ENCODE measurements at places on chromosomes 7 and 10.

DNA sequence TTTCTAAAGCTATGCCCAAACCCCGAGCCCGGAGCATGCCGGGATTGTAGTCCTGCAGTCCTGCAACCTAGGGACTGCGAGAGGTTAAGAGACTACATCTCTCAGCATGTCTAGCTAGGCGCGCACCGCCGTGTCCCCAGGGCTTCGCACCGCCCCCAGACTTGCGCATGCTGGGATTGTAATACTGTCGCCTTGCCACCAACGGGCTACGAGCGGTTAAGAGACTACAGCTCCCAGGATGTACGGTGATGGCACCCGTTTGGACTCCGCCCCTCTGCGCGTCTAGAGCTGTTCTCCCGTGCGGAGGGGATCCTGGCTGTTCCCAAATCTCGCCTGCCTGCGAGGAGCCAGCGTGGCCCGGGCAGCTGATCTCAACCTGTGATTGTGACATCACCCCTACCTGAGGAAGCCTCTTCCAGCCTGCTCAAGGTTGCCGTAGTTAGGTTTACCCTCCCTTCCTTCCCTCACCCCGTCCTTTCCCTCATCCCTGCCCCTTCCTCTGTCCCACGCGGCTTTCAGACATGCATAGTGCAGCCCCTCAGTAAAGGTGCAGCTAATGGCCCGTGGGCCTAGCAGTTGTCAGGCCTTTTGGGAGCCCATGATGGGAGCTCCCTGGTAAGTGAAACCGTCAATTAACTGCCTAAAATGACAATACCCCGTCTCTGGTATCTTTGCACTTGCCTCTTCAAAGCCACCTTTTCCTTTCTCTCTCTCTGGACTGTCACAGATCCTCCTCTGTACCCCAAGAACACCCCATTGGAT lies 6.3 kb upstream of the ZNF736 start:
- DNase-seq, result peak; percentile 86

DNA sequence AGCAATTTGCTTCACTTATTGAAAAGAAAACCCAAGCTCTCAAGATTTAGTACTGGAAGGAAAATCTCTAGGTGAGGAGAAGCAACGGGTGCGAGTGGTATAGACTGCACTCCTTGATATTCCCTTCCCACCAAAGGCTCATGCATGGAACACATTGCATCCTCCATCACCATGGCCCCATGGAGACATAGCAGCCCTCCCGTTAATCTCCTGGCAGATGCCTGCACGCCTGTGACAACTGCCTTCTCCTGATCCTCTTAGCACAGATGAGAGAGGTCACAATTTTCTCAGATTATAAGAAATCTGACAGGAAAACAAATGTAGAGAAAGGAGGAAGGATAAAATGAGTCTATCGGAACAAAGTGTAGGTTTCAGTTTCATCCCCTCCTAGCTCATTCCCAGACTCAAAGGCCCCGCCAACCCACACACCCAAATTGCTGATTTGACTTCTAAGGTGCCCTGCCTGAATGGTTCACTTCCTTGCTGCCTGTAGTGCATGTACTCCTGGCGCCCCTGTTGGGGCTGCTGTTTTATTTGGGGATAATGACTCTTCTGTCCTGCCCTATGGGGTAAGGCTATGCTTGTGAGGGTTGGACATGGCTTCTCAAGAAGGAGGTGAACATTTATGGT lies 50.0 kb downstream of the PLXNA4 start:
- DNase-seq, result no peak

GRCh38 chr10:86706401-86706841 lies 38.1 kb downstream of the LDB3 start:
- no peak for DNase-seq

DNA sequence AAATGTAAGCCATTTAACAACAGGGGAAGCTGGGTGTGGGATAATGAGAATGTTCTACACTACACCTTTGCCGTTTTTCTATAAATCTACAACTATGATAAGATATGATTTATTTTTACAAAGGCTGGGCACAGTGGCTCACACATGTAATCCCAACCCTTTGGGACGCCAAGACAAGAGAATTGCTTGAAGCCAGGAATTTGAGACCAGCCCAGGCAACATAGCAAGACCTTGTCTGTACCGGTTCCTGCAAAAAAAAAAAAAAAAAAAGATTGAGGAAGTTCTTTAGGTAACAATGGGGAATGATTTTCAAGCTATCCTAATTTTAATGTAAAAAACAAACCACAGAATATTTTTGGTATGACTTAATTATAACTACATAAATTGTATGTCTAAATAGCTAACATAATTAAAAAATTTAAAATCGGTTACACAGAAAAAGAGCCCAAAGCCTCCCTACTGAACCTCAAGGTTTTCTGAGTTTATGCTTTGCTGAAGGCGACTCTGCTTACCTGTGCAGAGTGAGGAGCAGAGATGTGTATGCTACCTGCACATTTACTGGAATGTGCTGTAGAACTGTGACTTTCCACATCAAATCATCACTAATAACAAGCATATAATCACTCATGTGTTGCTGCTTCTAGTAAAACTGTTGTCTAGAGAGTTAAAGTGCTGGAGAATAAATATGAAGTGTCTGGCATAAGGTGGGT lies 163.4 kb downstream of the ATE1 start:
- no peak for DNase-seq

- DNase-seq, result no peak
These were observed 15.3 kb upstream of the EEPD1 start for GRCh38 chr7:36137754-36138153.

- DNase-seq, result peak; percentile 90
These were observed at the start of gene DEPP1 for GRCh38 chr10:44978570-44979280. TSS of gene DEPP1 (minus strand) at chr10:44978809. CDS start at chr10:44978030, 779 bp downstream.

GRCh38 chr7:137007001-137007694 lies 138.7 kb downstream of the CHRM2 start:
- no peak for DNase-seq

- DNase-seq, result no peak
These were observed 2.2 kb upstream of the ATP6V1F start for GRCh38 chr7:128860158-128861073.

- no peak for DNase-seq
These were observed 253.5 kb downstream of the BAMBI start for GRCh38 chr10:28930514-28931495.

- no peak for DNase-seq
These were observed 533.8 kb downstream of the GALNT17 start for GRCh38 chr7:71665716-71666115.

DNA sequence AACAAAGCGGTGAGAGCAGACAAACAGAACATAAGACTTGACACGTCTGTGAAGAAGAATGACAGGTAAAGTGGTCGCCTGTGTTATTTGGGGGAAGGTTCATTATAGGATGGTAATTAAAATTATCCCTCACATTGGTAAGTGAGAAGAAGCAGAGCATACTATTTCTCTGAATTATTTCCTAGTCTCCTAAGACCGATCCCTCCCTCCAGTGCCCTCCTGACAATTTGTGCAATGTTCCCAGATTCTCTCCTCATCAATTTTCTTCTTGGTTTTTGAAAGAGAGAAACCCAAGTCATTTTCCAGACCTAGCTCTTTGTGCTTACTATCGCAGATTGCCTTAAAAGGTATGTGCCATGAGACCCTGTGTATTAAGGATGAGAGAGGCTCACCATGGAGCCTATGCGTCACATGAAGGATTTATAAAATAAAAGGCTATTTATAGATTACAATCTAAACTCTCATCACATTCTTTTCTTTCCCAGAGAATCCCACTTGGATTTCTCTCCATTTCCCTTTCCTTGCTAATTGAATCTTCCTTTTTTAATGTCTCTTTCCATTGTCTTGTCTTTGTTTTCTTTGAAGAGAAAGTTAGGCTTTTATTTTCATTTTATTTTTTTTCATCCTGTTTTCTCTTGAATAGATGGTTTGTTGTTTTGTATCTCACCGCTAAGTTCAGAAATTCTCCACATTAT lies 112.0 kb downstream of the PPP1R3A start:
- no peak for DNase-seq

Measured in Caki2 (cell line).